ENCODE measurements at places on chromosomes 12 and 14.

- DNase-seq: no peak
Measured at GRCh38 chr12:71134405-71134804, 23.4 kb downstream of the TSPAN8 start.

GRCh38 chr14:73753887-73754795 is 40.0 kb upstream of the PNMA1 start:
- DNase-seq: no peak

- DNase-seq: no peak
Measured at GRCh38 chr14:34003691-34004090, 52.8 kb upstream of the EGLN3 start.

DNA sequence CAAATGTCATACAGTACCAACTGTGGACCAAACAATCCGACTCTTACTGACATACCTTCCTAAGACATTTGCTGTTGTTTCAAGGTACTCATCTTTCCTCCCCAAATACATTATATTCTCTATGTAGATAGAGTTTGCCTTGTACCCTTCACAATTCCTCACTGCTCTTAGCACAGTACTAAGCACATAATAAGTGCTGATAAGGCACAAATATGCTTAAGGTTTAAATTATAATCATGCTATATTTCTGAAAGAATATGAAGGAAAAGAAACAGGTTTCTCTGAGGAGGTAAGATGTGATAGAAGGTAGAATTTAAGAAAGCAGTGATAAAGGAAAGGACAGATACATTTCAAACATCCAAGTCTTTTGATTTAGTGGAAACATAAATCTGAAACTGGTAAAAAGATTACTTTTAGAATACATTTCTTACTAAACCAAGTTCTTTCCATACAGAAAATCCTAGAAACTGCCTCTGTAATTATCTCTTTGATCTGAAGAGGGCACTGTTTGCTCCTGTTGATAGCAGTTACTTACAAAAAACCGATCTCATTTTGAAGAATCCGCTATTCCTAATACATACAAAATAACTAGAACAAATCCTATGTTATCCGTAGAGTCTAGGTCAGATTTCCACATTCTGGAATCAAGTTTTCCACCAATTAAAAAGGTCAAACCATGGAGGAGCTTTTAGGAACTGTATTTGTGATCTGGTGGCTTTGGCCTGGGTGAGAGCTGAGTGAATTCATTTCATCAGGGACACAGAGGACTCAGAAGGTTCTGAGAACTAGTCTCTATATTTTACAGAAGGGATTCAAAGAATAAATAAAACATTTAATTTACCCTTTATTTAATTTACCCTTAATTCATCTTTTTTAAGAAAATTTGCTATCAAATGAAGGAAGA is 311.9 kb downstream of the DAD1 start:
- DNase-seq: no peak

GRCh38 chr12:9340422-9341259 is 132.4 kb upstream of the PZP start:
- DNase-seq: no peak

- no peak for DNase-seq
Measured at GRCh38 chr14:94427016-94427613, 25.5 kb downstream of the SERPINA11 start.

DNA sequence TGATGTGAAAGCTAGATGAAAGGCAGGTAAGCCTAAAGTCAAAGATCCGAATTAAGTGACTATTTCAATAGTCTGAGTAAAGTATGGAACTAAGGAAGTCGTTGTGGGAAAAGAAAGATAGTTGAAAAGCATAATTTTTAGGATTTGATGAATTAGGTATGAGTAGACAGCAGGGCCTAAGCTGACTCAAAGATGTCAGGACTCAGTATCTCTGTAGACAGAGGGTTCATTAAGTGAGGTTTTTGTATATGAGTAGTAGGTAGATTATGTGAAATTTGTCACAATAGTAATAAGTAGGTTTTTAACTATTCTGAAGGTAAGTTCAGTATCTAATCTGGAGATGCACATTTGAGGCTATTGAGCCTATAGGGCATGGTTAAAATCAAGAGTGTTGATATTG is 196.4 kb downstream of the RASSF9 start:
- no peak for DNase-seq

DNA sequence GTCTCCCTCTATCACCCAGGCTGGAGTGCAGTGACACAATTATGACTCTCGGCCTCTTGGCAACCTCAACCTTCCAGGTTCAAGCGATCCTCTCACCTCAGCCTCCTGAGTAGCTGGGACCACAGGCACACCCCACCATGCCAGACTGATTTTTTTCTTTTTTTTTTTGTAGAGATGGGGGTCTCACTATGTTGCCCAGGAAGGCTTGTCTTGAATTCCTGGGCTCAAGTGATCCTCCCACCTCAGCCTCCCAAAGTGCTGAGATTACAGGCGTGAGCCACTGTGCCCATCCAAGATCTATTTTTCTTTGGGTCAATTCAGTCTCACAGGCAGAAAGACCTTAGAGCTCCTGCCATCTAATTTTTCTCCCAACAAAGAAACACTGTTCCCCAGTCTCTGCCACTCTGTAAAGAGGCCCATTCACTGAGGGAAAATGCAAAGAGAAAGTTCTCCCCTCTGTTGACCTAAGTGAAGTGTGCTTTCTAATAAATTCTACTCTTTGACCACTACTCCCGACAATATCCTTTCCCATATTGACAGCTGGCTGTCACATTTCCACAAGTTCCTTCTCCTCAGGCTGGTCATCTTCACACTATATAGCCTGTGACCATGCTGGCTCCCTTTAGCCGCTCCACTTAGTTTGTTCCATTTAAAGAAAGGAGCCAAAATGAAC is 23.3 kb downstream of the TMED8 start:
- no peak for DNase-seq

GRCh38 chr12:76083246-76083903 is 1.1 kb downstream of the NAP1L1 start:
- no peak for DNase-seq

- no peak for DNase-seq
Measured at GRCh38 chr12:22640851-22641250, 15.9 kb downstream of the ETNK1 start.

DNA sequence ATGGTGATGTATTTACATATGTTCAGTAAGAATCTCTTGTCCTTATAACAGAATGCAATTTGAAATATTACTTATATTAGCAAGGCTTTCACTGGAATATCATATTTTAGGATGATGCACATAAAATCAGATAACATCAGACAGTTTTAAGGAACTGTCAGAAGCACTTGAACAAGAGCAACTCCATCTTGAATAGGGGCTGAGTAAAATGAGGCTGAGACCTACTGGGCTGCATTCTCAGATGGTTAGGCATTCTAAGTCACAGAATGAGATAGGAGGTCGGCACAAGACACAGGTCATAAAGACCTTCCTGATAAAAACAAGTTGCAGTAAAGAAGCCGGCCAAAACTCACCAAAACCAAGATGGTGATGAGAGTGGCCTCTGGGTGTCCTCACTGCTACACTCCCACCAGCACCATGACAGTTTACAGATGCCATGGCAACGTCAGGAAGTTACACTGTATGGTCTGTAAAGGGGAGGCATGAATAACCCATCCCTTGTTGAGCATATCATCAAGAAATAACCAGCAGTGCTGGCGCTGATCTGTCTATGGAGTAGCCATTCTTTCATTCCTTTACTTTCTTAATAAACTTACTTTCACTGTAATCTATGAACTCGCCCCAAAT is 27.6 kb upstream of the ETV6 start:
- DNase-seq: peak; percentile 3

- no peak for DNase-seq
Measured at GRCh38 chr12:54047964-54048303, 5.7 kb upstream of the HOXC4 start.

DNA sequence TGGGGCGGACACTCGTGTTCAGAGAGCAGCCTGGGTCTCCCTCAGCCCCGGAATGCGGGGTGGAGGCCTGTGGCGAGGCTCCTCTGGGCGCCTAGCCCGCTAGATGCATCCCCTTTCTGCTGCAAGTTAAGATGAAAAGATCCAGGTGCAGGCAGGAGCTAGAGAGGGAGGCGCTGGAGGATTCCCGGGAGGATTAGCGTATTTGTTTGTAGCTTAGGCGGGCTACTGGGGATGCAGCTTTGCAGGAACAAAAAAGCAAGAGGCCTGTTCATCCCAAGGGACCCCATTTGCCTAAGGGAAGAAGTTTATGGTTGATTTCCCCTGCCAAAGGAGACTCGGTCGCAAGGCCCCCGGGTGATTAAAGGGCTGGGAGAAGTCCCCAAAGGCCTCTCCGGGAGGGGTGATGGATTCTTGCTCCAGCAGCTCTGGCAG is 824 bp downstream of the CCDC177 start:
- DNase-seq: no peak

DNA sequence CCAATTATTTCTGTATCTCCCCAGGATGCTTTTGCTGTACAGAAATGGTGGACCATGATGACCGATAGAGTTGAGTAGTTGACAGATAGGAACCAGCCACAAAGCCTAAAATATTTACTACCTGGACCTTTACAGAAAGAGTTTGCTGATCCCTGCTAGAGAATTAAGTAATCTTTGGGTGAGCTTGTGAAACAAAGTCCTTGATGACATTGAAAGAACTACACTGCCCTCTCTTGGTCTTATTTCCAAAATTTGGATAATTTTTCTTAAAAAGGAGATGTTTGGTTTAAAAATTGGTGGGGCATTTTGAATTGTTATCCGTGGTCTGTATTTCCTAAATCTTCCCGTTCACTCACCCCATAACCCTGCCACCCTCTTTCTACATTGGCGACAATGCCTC is 13.7 kb upstream of the TCTN1 start:
- no peak for DNase-seq

GRCh38 chr14:59067127-59067894 is 121.2 kb upstream of the DAAM1 start:
- no peak for DNase-seq

- DNase-seq: peak; percentile 67
Measured at GRCh38 chr12:51820526-51821439, 27.7 kb downstream of the FIGNL2 start.

- no peak for DNase-seq
Measured at GRCh38 chr14:23365036-23365731, at the start of gene EFS. Gene EFS (minus strand): TSS chr14:23365172. CDS start chr14:23365025, 147 bp downstream.

DNA sequence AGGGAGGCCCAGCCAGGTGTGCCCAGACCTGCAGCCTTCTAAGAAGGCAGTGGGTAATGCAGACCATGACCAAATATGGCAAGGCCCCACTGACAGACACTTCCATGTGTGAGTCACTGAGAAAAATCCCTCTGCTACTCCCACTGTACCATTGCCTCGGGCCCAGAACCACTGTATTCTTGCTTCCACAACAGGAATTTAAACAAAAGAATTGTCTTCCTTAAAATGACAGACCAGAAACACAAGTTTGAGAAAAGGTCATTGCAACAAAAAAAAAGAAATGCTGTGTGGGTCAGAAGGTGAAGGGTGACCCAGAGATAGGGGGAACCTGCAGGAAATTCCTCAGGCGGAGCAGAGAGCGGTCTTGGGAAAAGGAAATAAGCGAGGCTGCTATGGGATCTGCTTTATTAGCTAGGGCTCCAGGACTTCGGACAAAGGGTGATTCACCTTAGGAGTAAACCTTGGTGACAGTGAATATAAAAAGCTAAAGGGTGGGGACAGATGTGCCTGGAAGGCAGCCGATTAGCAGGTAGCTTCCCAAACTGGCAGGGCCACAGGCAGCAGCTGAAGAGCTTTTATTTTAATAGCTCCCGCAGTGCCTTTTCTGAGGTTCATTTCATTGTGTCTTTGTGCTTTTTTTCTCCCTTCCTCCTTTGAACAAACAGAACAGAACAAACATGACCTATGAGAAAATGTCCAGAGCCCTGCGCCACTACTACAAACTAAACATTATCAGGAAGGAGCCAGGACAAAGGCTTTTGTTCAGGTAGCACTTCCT is 185.3 kb upstream of the BCL2L14 start:
- no peak for DNase-seq

- DNase-seq: no peak
Measured at GRCh38 chr12:77357655-77358054, 292.3 kb upstream of the E2F7 start.

- DNase-seq: no peak
Measured at GRCh38 chr12:112413855-112414625, 4.6 kb upstream of the RPL6 start.

- DNase-seq: no peak
Measured at GRCh38 chr14:105148604-105149145, 19.9 kb downstream of the JAG2 start.

GRCh38 chr12:43277651-43278540 is 274.1 kb downstream of the ADAMTS20 start:
- DNase-seq: no peak

- no peak for DNase-seq
Measured at GRCh38 chr12:59834659-59835474, 239.0 kb downstream of the SLC16A7 start.

DNA sequence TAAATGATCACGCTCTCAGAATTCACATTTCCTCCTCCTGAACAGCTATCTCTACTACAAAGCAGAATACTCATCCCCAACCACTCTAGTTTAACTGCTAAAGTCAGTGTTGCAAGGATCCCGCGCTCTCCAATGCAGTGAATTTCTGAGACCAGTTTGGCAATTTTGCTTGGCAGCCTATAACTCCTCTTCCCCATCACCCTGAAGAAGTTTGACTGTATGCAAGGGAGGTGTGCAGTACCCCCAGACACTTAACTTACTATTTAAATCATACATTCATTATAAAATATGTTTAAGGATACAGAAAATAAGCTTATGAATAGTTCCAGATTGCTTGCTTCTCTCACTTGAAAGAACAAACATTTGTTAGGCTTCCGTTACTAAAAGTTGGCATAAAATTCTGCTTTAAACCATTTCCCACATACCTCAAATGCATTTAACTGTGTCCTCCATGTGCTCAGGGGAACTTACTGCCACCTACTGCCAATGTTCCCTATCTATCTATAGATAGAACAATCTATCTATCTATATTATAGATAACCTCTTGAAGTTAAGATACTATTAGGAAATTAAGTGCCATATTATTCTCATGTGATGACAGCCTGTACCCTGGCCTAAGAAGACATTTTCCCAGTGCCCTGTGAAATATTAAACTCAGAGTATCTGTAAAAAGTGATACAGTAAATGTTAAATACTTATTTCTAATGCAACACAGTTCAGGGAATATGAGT is 2.4 kb downstream of the LGR5 start:
- no peak for DNase-seq

- no peak for DNase-seq
Measured at GRCh38 chr12:70885956-70886355, 34.6 kb downstream of the PTPRR start.

DNA sequence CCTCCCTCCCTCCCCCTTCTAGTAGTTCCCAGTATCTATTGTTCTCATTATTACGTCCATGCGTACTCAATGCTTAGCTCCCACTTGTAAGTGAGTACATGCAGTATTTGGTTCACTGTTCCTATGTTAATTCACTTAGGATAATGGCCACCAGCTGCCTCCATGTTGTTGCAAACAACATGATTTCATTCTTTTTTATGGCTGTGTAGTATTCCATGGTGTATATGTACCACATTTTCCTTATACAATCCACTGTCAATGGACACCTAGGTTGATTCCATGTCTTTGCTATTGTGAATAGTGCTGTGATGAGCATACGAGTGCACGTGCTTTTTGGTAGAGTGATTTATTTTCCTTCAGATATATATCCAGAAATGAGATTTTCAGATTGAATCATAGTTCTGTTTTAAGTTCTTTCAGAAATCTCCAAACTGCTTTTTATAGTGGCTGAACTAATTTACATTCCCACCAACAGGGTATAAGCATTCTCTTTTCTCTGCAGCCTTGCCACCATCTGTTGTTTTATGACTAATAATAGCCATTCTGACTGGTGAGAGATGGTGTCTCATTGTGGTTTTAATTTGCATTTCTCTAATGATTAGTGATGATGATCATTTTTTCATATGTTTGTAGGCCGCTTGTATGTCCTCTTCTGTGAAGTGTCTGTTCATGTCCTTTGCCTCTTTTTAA is 17.9 kb upstream of the CLEC7A start:
- DNase-seq: no peak

All from T follicular helper cell (primary cell).